Left ventricle myocardium inferior (tissue), 1 donor: ENCODE measurements at places on chromosomes 3 and 15.

- DNase-seq = peak; percentile 60
Observed at GRCh38 chr15:101489237-101489598, 289 bp downstream of the PCSK6 start.

DNA sequence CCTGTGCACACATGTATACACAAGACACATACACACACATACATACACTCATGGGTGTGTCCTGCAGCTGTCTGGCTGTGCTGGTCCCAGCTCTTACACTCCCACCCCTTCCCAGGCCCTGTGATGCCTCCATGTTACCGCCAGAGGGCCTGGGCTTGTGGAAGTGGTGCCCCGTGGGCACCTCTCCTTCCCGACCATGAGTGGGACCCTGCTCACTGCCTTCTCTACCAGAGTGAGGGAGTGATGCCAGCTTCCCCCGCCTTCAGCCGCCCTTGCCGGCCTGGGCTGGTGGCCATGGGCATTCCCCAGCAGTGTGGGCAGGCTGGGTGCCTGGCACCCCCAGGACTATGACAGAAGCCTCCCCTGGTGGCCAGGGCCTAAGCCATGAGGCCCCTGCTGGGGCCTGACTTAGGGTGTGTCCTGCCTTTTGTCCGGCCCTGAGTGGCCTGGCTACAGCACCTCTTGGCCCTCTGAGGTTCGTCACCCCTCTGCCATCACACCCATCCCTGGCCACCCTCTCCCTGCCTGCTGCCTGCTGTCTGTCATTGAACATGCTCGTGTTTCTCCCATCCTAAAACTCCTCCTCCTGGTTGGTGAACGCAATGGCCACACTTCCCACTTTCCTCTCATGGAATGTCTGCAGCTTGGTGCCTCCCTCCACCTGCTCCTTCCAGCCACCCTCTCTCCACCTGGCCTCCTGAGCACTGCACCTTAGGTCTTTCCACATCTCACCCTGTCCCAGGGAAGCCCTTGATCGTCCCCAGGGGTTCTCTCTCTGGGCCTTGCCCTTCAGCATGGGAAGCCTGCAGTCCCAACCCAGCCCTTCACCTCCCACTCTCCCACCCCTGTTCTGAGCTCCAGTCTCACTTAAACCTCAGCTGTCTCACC is 14.6 kb downstream of the HDAC11 start:
- peak; percentile 18 for DNase-seq

DNA sequence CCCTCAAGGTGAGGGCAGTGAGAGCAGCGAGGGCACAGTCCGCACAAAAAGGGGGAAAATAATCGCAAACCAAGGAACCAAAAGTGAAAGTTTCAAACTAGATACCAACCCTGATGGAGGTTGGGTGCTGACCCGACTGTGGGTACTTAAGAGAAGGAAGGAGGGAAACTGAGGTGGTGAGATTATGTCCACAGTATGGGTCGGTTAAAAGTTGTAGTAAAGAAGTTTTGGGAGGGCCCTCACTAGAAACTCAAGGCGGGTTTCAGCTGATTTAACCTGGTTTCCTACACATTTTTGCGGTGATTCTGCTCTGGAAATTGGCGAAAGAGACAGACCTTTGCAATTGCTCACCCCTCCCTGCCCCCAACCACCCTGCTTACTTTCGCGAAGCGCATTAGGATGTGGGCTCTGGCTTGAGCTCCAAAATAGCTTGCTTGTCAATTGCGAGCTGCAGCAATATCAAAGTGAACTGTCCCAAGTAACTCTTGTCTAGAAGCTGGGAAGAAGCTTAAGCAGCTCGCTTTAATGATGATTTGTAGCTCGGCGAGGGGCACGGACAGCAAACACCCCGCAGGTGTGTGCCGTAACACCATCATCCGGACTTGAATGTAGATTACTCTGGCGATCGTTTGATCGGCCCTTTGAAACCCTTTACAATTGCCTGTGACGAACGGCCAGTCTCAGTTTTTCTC is 15.8 kb downstream of the SOX2 start:
- no peak for DNase-seq

DNA sequence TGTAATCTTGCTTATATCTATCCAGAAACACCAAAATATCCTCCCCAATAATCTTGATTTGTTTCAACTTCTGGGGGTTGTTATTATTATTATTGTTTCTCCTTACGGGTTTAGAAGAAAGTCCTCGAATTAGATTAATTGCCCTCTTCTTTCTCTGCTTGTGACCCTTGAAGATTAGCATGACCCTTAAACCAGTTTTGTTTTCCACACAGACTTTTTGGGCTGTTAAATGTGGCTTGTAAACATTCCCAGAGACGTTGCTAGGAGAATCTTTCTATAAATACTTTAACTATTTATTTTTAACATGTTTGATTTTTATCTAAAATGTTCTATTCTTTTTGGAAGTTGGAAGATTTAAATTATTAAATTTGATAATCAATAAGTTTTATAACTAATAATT is 4.3 kb upstream of the SUCNR1 start:
- DNase-seq = no peak

- DNase-seq = no peak
Observed at GRCh38 chr3:47496892-47497291, 16.6 kb downstream of the ELP6 start.
